SK-MEL-5 (cell line): ENCODE measurements at places on chromosomes 1 and 21.

DNA sequence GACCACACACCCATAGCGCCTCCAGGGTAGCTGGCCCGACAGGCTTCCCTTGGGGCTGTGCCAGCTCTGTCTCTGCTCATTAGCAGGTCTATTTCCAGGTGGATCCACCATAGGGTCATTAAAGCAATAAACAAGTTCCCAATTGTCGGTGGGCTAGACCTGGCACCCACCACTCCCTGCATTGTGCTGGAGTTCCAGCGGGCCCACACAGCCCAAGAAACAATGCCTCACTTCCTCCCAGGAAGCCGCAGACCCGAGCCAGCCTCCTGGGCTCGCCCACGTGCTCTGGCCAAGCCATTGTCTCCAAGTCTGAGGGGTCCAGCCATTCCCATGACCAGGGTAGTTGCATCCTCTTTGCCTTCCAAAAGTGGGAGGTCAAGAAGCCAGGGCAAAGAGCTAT lies 27.5 kb upstream of the SOX13 start:
- DNase-seq, result no peak

DNA sequence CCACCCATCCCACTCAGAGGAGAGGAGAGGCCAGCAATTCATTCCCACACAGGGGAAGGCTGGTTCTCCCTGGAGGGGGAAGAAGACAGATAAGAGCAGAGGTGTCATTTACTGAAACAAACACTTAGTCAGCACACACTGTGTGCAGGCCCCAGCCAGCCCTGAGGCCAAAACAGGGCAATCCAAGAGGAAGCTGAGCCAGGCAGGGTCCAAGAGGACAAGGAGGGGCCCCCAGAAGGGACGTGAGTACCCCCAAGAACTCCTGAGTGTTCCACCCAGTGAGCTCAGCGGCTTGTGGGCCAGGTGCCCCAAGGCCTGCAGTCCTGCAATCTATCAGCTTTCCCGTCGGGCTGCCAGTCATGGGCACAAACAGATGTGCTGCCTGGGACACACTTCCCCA lies 15.8 kb downstream of the ADGRB2 start:
- no peak for DNase-seq

- DNase-seq, result peak; percentile 4
Observed at GRCh38 chr1:34500451-34500850, 254.4 kb upstream of the GJB5 start.

GRCh38 chr1:151862604-151863003 lies 9.1 kb upstream of the THEM5 start:
- no peak for DNase-seq

DNA sequence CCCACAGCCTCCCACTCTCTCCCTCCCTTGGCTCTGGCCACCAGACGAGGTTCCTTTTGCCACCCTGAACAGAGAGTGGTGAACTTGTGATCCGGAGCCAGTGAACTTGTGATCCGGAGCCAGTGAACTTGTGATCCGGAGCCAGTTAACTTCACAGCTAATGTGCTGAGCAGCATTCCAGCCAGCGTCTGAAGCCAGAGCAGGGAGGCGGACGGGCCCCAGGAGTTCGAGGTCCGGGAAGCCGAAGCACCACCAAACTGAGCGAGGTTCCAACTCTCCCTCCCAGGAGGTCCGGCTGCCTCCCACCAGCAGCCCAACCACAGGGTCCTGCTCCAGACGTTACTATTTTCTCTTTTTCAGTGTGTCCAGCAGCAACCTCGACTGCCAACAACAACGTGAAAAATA lies 85.8 kb downstream of the SYF2 start:
- no peak for DNase-seq

GRCh38 chr1:39081271-39082009 lies 55.3 kb downstream of the NDUFS5 start:
- DNase-seq, result no peak

DNA sequence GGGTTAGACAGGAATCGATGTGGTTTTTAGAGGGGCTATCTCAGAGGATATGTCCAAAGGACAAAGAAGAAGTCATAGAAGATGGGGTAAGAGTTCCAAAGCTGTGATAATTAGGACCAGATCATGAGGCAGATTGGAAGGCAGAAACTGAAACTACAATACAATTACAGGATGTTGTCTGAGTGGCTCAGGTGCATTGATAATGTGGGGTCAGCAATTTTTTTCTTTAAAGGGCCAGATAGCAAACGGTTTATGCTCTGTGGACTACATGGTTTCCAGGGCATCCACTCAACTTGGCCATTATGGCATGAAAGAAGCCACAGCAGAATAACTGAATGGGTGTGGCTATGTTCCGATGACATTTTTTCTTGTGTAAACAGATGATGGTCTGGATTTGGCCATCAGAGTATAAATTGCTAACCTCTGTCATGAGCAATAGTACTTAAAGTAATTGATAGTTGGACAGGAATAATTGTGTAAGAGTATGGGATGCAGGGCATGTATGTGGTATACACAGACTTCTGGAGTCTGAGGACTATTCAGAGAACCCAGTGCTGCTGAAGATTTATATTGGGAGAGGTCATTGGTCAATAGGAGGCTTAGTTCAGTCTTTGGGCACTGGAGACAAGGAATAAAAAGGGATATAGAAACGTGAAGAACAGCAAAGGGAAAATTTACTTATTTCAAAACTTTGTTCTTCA lies 198.4 kb upstream of the ADGRL4 start:
- no peak for DNase-seq

DNA sequence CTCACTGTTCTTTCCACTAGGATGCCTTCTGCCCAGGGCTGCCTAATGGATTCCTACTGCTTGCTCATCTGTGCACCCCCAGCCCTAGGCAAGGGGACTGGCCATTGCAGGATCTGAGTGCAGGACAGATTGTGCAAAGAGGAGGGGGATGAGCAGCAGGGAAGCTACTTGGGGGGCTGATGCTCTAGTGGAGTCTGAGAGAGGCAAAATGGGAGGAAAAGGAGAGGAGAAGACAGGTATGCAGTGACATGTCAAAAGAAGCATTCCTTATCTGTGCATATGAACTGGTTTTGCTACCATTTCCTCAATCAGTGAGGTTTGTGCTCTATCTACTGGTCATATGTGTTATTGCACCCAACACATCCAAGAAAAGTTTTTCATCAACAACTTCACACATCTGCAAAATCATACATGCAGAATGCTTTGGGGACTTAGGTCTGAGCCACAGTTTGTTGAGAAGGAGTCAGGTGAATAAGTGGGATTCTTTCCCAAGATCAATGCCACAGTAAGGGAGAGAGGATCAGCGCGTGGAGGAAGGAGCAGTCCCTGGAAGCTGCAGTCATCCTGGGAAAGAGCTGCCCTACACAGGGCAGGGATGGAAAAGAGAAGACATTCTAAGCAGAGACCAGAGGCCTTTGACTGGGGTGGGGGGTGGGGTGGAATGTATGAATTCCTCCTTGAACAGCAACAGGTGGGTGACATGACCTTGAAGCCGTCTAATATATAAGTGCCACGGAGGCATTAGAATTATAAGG lies 14.4 kb downstream of the SLC5A9 start:
- DNase-seq, result peak; percentile 67

- no peak for DNase-seq
Observed at GRCh38 chr1:230220907-230221306, 153.9 kb downstream of the GALNT2 start.

- DNase-seq, result no peak
Observed at GRCh38 chr1:167472752-167473521, 45.4 kb downstream of the CD247 start.

- DNase-seq, result no peak
Observed at GRCh38 chr1:91490501-91490900, 10.2 kb upstream of the CDC7 start.

DNA sequence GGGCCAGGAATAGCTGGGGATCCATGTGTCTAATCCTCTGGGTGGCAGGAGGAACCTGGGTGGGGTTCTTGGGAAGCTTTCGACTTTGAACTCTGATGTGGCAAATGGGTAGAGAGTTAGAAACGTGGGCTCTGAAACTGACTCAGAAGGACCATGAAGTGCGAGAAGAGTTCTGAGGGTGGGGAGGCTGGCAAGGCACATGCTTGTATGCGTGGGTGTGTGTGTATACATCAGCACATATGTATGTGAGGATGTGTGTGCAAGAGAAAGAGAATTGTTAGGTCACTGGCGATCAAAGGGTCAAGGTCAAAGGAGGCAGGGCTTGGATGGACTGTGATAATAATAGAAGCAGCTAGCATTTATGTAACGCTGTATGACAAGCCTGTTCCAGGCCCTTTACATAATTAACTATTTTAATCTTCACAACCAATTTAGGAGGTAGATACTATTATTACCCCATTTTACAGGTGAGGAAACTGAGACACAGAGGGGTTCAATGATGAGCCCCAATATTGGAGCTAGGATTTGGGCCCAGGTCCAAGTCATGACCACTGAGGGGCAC lies 84.5 kb upstream of the POU3F1 start:
- DNase-seq, result no peak

- DNase-seq, result no peak
Observed at GRCh38 chr1:245663841-245664240, 509.1 kb downstream of the KIF26B start.

- peak; percentile 46 for DNase-seq
Observed at GRCh38 chr21:28220680-28221079, 772.0 kb downstream of the LTN1 start.

DNA sequence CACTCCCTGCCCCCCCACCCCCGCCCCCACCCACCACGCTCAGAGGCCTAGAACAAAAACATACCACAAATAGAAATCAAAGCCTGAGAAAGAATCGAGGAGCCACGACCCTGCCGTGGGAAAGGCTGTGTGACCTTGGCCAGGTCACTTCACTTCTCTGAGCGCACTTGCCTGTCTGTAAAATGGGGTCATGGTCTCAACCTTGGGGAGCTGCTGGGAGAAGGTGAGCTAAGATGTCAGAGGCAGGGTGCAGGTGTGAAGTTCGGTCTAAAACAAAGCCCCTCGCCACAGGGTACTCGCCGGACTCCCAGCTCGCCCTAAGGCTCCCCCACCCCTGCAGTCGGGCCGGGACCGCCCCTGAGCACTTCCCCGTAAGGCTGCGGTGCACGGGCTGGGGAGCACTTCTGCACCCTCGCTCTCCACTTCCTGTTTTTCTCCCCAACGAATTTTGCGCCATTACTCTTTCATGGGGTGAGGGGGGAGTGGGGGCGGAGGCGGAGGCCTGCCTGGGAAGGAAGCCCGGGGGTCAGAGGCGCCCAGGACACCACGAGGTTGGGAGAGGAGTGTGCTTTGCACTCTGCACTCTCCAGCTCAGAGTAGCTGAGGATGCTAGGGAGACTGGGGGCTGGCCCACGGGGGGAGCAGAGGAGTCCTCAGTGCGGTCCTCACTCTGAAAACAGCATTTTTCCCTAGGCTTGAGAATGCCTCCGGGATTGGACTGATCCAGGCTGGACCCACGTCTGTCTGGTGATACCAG lies 21.9 kb upstream of the PIK3CD start:
- no peak for DNase-seq

GRCh38 chr1:215660259-215660658 lies 93.2 kb downstream of the KCTD3 start:
- no peak for DNase-seq
